ENCODE measurements at places on chromosomes 5 and 9.
A peak's percentile ranks its signal among the peaks of the same experiment; 100 is the strongest.

GRCh38 chr5:171904886-171905285 is 101.6 kb downstream of the FBXW11 start:
- DNase-seq, result no peak

GRCh38 chr5:67620424-67621397 is 424.1 kb upstream of the CD180 start:
- no peak for DNase-seq

DNA sequence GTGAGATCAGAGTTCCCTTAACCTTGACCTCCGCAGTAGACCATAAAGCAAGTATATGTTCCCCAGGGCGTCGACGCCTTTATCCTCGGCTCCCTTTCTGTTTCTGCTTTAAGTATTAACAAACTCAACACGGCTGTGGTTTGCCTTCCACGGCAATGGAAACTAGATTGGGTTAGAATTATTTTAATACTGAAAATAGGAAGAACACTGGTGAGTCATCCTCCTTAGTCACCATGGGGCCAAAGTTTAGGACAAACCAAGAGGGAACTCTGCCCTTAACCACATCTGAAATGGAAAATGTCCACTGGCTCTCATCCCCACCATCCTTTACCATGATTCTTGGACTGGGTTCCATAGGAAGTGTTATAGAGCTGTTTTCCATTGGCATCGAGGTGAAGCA is 386.1 kb downstream of the ACTL7B start:
- DNase-seq, result no peak

DNA sequence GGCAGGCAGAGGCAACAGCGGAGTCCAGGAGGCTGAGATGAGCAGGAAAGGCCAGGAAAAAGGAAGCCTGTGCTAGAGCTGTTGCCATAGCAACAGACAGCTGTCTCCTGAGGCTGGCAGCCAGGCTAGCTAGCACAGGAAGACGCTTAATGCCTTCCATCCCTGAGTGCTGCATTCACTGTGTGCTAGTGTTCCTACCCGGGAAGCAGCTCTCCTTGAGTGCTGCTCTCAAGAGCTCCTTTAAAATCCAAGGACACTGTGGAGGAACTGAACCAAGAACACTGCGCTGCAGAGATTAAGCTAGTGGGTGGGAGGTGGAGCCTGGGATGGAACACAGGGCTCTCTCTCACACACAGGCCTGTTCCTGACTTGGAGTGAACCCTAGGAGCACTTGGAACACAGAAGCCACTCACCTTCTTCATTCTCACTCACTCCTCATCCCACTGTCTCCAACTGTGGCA is 53.5 kb upstream of the IL7R start:
- DNase-seq, result peak; percentile 95

DNA sequence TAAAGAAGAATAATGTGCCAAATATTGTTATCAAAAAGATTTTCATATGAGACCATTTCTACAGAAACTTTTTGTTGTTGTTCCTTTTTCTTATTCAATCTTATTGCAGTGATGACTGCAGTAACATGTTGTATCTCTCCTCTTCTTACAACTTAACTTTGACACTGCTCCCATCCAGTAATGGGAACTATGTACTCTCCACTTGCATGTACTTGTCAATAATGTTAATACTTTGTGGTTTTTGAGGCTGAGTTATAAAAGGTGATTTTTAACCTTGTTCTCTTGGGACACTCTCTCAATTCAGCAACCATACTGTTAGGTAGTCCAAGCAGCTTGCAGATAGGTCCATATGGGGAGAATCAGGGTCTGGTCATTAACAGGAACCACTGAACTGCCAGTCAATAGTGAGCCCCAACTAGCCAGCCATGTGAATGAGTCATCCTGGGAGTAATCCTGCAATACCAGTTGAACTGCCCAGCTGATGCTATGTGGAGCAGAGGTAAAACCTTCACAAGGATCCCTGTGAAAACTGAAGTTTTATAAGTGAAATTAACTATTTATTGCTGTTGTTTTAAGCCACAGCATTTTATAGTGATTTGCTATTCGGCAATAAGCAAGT is 199.6 kb upstream of the DAB2 start:
- no peak for DNase-seq

- DNase-seq, result peak; percentile 89
Measured at GRCh38 chr9:25677301-25678146, 720 bp downstream of the TUSC1 start.

DNA sequence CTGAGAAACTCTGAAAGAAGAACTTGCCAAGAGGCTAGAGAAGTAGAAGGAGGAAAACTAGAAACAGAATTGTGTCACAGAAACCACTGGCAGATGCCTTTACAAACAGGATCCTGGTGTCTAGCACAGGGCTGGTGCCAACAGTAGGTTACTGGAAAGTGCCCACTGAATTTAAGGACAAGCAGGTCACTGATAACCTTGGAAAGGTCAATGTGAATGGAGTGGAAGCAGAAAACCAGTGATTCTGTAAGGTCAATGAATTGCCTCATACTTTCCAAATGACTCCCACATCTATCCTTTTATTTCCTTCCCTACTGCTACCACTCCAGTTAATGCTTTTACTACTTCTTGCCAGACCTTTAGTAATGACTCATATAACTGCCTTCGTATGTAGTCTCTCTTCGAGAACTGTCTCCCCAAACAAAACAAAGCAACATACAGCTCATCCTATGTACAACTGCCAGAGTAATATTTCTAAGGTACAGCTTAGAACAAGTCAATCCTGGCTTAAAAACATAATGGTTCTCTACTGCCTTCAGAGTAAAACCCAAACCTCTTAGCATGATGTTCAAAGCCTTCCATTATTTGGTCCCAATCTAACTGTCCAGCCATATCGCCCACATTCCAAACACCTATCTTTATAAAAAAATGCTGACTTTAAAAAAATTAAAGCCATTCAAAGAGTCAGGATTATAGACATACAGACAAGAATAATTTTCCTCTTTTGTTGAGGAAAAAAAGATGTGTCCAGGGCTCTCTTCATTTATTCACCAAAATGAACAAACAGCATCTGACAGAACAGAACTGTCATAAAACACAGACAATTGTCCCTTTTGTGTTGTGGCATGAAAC is 52.5 kb downstream of the NR3C1 start:
- peak; percentile 48 for DNase-seq

GRCh38 chr5:119750887-119751733 is 121.8 kb downstream of the FAM170A start:
- DNase-seq, result no peak

DNA sequence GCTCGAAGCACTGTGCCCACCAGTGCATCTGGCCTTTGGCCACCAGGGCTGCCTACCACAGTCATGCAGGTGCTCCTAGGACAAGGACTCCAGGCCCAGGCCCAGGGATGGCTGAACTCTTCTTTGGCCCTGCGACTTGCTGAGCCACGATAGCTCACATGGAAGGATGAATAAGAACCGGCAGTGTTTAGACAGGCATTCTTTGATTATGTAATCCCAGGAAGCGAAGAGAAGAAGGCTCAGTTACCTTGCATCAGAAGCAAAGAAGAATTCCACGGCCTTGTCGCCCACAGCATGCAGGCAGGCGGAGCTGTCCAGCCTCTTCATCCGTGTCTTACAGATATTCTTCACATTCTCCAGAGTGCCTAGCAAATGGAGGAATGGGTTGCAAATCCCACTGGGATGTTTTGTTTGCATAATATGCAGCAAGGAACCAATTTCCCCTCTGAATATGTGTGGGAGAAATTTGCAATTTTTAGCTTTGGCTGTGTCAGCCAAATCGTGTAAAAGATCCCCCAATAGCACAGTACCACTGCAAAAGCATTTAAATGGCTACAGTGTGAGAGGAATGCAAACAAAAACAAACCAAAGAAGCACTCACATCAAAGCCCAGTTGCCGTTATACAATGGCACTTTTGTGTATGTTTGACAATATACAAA is 29.1 kb downstream of the GFPT2 start:
- DNase-seq, result no peak

DNA sequence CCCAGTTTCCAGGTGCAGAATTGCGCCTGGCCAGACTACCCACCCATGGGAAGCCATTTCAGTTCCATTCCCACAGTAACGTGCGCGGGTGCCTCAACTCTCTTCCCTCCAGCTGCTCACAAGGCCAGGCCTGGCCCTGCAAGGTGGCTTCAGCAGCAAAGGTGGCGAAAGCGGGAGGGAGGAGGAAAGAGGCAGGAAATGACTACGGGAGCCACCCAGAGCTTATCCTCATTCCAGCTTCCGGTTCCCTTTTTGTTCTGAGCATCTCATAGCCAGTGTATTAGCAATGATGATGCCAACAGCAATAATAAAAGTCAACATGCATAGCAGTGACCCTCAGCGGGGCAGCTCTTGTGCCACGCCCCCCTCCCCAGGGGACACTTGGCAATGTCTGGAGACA is 101.5 kb upstream of the BOD1 start:
- no peak for DNase-seq

- DNase-seq, result peak; percentile 36
Measured at GRCh38 chr5:178392931-178393394, 160.4 kb upstream of the PHYKPL start.

- no peak for DNase-seq
Measured at GRCh38 chr5:443239-444151, 519 bp downstream of the EXOC3 start.

DNA sequence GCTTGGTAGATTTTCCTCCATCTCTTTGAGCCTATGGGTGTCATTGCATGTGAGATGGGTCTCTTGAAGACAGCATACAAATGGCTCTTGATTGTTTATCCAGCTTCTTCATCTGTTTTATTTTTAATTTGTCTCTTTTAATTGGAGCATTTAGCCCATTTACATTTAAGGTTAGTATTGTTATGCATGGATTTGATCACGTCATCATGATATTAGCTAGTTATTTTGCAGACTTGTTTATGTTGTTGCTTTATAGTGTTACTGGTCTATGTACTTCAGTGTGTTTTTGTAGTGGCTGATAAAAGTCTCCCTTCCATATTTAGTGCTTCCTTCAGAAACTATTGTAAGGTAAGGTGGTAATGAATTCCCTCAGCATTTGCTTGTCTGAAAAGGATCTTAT is 78.6 kb upstream of the RGMB start:
- no peak for DNase-seq

- DNase-seq, result peak; percentile 90
Measured at GRCh38 chr9:108783326-108783725, 72.5 kb downstream of the ACTL7B start.

GRCh38 chr5:127960270-127960691 is 123.3 kb upstream of the SLC12A2 start:
- no peak for DNase-seq

DNA sequence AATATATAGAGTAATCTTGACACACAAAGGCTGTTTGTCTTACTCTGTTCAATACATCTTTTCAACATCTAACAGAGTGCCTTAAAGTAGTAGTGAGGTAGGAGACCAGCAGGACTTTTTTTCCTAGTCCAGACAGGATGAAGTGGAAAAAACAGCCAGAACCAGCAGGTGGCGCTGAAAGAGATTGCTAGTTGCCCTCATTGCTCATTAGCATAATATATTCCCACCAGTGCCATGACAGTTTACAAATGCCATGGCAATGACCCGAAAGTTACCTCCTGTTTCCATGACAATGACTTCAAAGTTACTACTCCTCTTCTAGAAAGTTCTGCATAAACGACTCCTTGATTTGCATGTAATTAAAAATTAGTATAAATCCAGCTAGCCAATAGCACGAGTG is 387.4 kb downstream of the ACTL7B start:
- no peak for DNase-seq

GRCh38 chr5:4518903-4519672 is 621.0 kb upstream of the ADAMTS16 start:
- DNase-seq, result no peak

GRCh38 chr9:113005777-113006176 is 6.2 kb downstream of the ZNF883 start:
- DNase-seq, result no peak
